Activated gamma-delta T cell treated with anti-CD3 and anti-CD28 coated beads, Interleukin-2, amount 50 U/mL, for 16 hours (primary cell): ENCODE measurements at places on chromosomes 11 and 22.

GRCh38 chr22:46646531-46647215 is 26.5 kb downstream of the GRAMD4 start:
- DNase-seq: no peak

DNA sequence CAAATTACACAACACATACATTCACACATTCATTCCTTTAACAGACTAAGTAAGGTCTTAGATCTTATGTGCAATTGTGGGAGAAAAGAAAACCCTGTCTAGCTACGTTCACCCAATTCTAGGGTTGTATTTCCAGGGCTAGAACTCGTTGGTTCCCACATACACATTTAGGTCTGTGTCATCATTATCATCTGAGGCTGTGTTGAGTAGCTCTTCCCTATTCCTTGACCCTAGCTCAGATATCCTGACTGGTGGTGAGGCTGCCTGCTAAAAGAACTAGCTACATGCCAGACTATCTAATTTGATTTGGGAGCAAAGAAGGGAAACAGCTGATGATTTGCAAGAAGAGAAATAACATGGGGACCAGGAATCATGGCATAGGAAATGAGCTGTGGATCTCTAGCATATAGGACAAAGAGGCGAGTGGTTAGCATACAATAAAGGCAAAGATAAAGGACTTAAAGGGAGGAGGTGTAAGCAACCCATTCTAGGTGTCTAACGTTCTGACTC is 27.5 kb upstream of the OR10G7 start:
- DNase-seq: no peak

DNA sequence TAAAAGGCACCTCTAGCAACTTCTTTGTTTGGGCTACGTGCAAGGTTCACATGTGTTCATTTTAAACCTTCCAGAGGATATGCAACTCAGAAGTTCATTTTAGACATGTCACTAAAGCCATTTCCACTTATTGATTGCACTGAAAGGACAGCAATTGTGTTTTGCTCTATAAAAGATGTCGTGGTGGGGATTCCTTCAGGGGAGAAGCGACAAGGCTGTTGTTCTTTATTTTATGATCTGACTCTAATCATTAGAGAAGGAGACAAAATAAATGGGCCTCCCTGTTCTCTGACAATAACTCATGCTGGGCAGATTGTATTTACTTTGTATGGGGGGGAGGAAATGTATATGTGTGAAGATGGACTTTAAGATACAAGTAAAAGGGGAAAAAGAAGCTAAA is 370.1 kb upstream of the ARHGAP42 start:
- DNase-seq: no peak

DNA sequence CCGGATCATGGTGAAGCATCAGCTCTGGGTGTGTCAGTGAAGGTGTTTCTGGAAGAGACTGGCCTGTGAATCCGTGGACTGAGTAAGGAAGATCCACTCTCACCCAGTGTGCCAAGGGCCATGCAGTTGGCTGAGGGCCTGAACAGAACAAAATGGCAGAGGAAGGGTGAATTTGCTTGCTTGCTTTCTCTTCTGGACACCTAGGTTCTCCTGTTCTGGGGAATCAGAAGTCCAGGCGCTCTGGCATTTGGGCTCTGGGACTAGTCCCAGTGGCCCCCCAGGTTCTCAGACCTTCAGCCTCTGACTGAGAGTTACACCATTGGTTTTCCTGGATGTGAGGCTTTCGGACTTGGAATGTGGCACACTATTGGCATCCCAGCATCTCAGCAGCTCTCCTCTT is 1170.8 kb downstream of the TBC1D22A start:
- no peak for DNase-seq

- DNase-seq: no peak
These were observed 121.8 kb downstream of the ETS1 start for GRCh38 chr11:128465531-128465930.

GRCh38 chr22:24021304-24021703 is 10.2 kb downstream of the CABIN1 start:
- no peak for DNase-seq

DNA sequence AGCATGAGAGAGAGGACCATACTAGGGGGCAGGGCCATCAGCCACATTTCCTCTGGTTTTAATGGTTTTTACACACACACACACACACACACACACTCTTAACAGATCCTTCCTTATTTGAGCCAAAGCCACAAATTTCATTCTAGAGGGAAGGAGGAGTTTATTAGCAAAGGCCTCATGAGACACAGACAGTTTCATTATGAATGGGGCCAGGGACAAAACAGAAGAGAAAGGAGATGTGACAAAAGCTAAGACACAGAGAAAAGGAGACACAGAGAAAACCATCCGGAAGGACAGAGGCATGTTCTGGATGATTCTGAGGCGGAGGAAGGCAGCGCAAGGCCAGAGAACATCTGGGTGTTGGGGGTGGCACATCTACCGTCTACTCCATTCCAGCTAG is 32.2 kb upstream of the ARFGAP3 start:
- no peak for DNase-seq

- DNase-seq: no peak
These were observed 56.0 kb upstream of the OR5AK2 start for GRCh38 chr11:56932572-56933220.

- DNase-seq: no peak
These were observed 3.7 kb downstream of the SSTR3 start for GRCh38 chr22:37208401-37209139.

DNA sequence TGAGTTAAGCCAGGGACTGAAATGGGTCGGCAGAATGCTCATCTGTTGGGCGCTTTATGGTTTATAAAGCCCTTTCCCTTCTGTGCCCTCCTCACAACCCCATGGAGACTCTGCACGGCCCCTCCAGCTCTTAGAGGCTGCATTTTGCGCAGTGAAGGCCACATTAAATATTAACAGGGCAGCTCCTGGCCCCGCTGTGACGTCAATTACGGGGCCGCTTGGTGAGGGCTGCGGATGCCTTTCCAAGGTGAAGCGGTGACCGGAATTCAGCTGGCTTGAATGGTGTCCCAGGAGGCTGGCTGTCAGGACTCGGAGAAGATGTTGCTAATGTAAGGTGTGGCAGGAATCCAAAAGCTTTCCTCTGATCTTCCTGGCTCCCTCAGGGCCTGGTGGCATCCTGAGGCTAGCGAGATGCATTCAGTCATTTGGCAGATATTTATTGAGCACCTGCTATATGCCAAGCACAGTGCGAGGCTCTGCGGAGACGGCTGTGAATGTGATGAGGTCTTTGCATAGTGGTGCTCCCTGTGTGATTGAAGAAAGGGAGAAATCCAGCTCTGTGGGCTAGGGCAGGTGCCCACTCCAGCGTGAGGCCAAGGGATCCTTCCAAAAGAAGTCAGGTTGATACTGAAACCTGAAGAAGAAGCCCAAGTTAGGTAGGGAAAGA is 10.4 kb upstream of the YWHAH start:
- no peak for DNase-seq
